ENCODE measurements at places on chromosomes 5 and 9.

GRCh38 chr5:8585230-8586018 is 716.5 kb downstream of the MTRR start:
- DNase-seq: no peak

GRCh38 chr9:97431549-97432143 is 19.8 kb downstream of the TDRD7 start:
- DNase-seq: no peak

DNA sequence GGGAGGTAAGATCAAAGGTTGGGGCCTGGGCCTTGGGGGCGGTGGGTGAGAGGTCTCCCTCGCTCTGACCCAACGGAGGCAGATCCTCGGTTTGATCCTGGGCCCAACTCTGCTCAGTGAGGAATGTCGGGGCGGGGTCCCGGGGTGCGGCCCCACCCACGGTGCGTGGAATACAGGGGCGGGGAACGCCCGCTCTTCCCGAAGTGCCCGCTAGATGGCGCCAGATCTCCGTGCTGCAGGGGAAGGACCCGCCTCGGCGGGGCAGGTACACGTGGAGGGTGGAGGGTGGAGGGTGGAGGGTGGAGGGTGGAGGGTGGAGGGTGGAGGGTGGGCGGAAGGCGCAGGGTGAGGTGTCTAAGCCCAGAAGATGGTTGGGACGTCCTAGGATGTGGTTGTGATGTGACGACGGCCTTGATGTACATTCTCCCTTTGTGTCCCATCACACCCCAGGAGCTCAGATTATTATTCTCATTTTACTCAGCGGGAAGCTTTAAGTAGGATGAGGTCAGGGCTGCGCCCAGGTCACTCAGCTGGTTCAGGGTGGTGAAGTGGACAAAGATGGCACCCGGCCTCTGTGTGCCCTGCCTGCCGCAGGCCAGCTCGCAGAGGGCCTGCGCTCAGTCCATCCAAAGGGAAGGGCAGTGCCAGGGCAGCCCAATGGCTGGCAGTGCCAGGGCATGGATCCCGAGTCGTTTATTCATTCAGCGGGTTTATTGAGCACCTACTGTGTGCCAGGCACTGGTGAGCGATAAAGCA is 9.4 kb upstream of the RPS14 start:
- DNase-seq: peak; percentile 92

GRCh38 chr9:20865347-20865746 is 166.1 kb downstream of the HACD4 start:
- DNase-seq: no peak

GRCh38 chr9:86097510-86098224 is 1.7 kb downstream of the GOLM1 start:
- no peak for DNase-seq

GRCh38 chr5:101991486-101991885 is 304.6 kb downstream of the SLCO4C1 start:
- no peak for DNase-seq

DNA sequence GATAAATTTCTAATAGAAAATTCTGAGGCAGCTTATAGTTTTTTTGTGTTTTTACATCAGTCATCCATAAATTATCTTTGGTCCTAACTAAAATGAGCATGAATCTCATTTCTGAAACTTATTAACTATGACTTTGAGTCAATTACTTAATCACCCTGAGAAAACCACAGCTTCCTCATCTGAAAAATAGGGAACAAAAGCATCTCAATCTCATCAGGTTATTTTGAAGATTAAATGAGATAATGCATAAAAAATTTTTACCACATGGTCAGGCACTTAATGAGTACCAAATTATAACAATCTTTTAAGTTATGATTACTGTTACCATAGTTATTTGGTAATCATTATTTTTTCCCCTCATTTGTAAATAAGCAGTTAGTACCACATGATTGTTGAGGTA is 279.1 kb downstream of the MAST4 start:
- DNase-seq: no peak

DNA sequence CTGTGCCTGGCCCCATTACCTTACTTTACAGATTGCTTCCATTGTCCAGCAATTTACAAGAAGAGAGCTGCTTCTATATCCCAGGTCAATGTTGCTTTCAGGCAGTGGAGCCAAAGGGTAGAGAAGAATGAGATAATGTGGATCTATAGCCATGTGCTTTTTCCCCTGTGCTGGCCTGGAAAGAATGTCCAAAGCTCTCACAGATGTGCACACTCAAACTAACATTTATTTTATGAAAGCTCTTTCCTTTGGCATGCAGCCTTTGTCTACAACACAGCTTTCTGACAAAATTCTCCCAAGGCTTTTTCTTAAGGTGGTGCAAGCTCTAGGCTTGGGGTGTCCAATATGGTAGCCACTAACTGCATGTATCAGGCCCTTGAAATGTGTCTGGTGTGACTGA is 217.3 kb downstream of the LRRC70 start:
- DNase-seq: no peak

- no peak for DNase-seq
Measured at GRCh38 chr9:136254381-136255165, 9.0 kb upstream of the QSOX2 start.

DNA sequence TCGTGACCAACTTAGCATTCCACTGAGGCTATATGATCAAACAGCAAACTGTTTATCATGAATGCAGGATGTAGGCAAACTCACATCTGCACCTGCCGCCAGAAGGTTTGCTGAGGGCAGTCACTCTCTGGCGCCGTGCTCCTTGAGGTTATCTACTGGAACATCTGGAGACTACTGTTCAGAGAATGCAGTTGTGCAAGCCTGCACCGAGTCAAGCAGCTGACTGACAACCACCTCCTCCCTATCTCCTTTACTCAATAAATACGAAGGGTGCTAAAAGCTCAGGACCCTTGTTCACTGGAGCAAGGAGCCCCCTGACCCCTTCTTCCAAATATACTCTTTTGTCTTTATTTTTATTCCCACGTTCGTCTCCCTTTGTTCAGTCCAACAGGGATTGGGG is 27.1 kb downstream of the CCDC125 start:
- no peak for DNase-seq

DNA sequence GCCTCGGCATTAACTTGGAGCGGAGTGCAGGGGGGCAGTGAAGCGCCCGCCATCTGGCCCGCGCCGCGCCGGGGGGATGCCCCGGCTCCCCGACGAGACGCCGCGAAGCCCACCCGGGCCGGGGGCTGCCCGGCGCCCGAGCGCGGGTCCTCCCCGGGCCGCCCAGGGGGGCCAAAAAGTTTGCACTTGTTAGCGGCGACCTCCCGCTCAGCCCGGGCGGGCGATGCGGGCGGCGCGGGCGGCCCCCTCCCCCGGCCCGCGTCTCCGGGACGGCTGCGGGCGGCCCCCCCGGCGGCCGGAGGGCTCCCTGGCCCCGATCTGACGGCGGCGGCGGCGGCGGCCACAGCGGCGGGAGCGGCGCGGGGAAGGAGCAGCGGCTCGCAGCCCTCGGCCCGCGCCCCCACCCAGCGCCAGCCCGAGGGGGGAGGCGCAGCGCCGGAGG is at the start of gene NTNG2:
NTNG2 (plus strand) TSS at position 316 of the 442 bp plus-strand sequence. CDS start 4,774 bp downstream, outside the sequence.
- DNase-seq: no peak

- no peak for DNase-seq
Measured at GRCh38 chr5:96113170-96113939, 151.7 kb upstream of the ELL2 start.

- DNase-seq: peak; percentile 86
Measured at GRCh38 chr5:150517272-150518152, 9.6 kb downstream of the NDST1 start.

- DNase-seq: no peak
Measured at GRCh38 chr9:99335280-99335679, 113.2 kb downstream of the SEC61B start.

DNA sequence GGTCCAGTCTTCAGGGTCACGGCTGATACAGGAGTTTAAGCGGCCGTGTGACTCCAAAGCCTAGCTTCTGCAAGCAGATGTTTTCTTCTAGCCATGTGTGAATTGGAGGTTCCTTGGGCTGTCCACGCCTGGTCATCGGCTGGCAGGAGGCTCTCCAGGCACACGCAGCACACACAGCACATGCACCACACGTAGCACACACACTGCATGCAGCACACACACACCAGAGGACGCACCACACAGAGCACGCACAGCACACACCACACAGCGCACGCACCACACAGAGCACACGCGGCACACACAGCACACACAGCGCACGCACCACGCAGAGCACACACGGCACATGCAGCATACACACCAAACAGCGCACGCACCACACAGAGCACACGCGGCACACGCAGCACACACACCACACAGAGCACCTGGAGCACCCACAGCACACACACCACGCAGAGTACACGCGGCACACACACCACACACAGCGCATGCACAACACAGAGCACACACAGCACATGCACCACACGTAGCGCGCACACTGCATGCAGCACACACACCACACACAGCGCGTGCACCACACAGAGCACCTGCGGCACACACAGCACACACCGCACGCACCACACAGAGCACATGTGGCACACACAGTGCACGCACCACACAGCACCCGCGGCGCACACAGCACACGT is 234.3 kb downstream of the FANCC start:
- peak; percentile 43 for DNase-seq

DNA sequence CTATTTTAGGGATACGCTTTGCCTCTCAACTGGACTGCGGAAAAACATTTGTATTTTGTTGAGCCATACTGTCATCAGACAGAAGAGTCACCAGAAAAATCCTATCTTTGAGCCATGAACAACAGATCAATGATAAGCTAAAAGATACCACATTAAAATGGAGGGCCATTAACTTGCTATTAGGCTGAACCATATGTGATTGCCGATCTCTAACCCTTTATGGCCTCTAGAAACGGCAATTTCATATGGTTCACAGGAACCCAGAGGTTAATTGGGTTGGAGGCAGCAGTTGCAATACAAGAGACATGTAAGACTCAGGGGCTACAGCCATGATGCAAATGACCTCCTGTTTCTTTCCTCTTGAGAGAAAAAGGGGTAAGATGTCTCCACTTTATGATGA is 69.8 kb downstream of the MYO10 start:
- DNase-seq: no peak

DNA sequence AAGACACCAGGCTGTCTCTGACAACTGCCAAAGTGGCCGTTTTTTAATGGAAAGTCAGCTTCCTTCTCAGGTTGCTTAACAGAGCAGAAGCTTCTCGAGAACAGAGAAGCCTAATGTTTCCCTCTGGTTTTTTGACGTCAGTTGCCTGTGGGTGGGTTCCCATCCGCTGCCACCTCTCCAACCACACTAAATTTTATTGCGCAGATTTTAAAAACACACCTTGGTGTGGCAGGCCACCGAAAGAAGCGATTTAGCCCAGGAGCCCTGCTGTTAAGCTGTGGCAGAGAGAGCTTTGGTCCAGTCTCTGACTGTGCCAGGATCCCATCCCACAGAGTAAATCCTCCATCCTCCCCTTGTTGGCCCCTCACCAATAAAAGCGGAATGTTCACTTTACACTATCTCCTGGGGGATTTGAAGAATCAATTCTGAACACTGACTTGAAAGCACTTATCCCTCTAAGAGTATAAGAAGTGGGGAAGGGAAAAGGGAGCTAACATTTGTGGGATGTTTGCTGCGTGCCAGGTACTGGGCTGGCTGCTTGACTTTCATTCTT is 181.6 kb downstream of the AOPEP start:
- DNase-seq: no peak

DNA sequence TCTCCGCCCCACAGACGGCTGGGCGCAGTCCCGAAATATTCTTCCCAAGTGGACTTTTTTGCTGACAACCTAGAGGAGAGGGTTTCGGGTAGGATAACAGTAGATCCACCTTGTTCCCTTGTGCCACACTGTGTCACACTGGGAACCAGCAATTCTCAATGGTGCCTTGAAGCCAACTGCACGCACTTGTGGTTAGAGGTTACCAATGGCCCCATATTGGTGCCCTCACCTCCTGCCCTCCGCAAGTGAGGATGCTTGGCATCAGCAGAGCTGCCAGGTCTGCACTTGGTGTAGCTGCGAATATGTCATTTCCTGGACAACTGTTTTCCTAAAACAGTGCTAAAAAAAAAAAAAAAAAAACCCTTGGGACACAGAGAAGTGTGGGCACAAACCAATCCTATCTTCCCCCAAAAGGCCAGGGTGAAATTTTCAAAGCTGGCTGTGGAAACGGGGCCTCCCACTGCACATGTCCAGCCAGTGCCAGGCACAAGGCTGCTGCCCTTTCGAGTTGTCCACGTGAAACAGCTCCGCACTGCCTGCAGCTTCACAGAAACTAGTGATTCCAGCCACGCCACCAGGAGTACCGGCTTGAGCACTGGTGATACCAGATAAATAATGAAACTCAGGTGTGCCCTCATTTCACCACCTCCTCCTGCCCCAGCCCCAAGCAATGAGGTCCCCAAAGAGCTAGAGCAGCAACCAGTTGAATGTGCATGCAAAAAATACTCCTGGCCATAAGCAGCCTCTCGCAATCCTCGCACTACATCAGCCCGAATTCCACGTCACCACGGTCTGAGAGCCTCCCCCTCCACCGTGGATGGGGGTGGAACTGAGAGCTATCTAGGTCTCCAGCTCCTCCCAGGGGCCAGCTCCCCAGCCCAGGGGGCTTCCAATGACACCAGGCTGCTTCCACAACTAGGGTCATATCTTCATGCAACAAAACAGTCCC is 51.2 kb downstream of the USP20 start:
- peak; percentile 65 for DNase-seq

GRCh38 chr5:56320686-56321085 is 87.6 kb upstream of the ANKRD55 start:
- DNase-seq: no peak

- DNase-seq: peak; percentile 19
Measured at GRCh38 chr9:135903358-135903656, 4.0 kb downstream of the CAMSAP1 start.

DNA sequence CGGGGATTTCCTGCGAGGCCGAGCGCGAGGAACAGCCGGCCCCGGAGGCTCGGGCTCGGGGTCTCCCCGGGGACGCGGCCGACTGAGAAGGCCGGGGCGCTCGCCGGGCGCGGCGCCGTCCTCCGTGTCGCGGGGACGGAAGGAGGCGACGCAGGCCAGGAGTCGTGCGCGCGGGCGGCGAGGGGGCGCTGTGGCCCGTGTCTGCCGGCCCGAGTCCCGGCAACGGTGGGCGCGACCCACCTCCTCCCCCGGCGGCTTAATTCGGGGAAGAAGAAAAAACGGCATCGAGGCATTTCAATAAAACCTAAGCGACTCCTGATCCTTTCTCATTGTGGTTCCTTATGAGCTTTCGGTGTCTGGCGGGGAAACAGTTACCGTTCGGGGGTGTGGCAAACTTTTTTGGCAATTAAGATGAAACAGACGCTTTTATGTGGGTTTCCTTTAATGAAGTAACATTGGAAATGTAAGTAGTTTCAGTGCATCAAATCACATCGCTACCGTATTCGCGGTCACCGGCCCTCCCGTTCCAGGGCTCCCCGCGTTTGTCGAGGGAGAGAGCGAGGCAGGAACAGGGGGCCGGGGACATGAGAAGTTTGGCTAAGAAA is 3.7 kb upstream of the IRX2 start:
- DNase-seq: peak; percentile 76

- no peak for DNase-seq
Measured at GRCh38 chr5:80591352-80591751, 21.3 kb upstream of the ANKRD34B start.

GRCh38 chr5:152551061-152551460 is 146.0 kb upstream of the NMUR2 start:
- DNase-seq: no peak
